AG04449 (cell line): ENCODE measurements at places on chromosomes 16 and 17.

- no peak for DNase-seq
These were observed 33.2 kb downstream of the CYB5D2 start for GRCh38 chr17:4175921-4176807.

DNA sequence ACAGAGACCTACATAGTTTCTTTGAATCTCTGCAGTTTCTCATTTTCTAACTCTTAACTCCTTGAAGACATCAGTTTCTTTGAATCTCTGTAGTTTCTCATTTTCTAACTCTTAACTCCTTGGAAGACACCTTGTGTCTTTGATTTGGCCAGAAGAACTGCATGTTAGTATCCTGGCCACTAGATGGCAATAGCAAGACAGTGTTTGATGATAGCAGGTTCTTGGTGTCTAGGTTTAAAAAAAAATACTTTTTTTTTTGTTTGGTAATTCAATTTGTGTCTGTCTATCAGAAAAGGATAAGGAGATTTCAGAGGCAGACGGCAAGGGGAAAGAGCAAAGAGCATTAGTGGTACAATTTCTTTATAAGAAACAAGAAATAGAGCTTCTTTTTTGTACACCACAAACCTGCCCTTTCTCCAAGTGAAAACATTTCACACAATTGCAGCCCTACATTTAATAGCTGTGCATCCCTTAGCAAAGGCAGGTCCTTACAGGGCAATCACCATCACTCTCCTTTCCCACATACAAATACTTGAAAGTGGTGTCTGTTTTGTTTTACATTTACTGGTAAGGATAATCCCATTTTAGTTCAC is 1324.9 kb upstream of the CDH8 start:
- peak; percentile 14 for DNase-seq

- no peak for DNase-seq
These were observed 19.9 kb downstream of the ZNF200 start for GRCh38 chr16:3214904-3215600.

GRCh38 chr16:69266334-69267063 is 44.7 kb upstream of the VPS4A start:
- DNase-seq = no peak

GRCh38 chr17:19370493-19370960 is 7.8 kb upstream of the MAPK7 start:
- DNase-seq = no peak

DNA sequence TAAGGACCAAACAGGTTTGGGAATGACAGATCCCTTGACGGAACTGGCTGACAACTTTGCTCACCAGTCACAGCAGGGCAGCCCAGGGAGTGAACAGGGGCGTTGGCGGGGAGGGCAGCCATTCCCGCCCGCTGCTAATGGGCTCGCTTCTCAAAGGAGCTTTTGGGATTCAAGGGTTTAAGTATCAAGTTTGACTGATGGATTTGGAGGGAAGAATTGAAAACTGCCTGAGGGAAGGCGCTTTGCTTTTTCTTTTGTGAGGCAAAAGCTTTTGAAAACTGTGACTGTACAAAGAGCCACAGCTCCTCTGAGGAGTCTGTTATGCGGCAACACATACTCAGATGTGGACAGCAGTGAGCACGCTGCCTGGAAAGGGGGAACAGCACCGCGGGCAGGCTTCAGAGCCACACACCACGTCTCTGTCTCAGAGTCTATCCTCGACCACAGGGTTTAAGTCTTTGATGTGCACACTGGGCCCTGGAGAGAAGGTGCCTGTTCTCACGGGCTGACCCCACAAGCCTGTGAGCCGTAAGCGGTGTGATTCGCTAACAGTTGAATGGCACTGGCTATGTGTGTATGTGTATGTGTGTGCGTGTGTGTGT is 79.9 kb upstream of the HSBP1 start:
- no peak for DNase-seq

DNA sequence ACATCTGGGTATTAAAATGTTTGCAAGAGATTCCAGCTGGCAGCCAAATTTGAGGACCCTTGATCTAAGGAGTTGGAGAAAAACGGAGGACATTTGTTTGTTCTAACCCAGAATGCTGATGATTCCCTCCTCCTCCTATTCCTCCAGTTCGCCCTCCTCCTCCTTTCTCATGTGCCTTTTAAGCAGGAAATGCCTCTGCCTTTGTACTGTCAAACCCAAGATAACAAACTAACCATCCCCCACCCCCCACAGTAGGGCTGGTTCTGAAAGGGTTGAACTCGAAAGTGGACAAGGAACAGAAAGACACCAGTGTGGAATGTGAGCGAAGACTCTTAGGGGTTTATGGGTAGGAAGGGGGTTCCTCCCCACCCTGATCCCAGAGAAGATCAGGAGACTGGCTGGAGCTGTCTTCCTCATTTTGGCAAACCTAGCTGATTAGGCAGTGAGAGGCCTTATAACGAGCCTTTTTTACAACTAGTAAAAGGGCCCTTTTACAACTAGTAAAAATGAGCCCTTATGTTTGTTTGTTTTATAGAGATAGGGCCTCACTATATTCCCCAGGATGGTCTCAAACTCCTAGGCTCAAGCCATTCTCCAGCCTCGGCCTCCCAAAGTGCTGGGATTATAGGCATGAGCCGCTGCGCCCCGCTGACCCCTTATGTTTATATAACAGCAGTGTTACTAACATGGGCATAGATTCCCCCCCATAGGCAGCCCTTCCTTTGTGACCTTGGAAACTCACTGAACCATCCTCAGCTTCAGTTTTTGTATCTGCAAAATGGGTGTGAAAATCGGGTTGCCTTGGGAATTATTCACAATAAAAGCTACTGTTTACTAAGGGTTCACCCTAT is 975 bp downstream of the CHD9 start:
- no peak for DNase-seq

- no peak for DNase-seq
These were observed 9.7 kb upstream of the BAHCC1 start for GRCh38 chr17:81385320-81386111.

- no peak for DNase-seq
These were observed 41.8 kb downstream of the NUP93 start for GRCh38 chr16:56771558-56772279.

DNA sequence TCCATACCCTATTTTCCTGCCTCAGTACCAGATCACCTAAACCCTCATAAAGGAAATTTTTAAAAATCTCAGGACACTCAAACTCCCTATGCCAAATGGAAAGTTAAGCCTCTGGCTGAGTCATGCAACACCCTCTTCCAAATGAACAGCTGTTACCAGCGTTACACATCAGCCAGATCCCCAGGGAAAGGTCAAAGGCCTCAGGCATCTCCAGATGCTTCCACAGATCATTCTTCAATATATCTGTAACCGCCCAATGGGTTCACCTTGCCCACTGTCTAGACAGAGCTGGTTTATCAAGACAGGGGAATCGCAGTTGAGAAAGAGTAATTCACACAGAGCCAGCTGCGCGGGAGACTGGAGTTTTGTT is 29.1 kb upstream of the SHCBP1 start:
- DNase-seq = no peak

GRCh38 chr17:19401321-19402010 is 9.6 kb upstream of the RNF112 start:
- DNase-seq = no peak

- DNase-seq = no peak
These were observed 140.2 kb upstream of the ADAMTS18 start for GRCh38 chr16:77574867-77575624.

GRCh38 chr17:29847527-29848400 is 82.3 kb downstream of the SSH2 start:
- DNase-seq = no peak

GRCh38 chr17:57257895-57258851 is 1.9 kb downstream of the MSI2 start:
- no peak for DNase-seq

- peak; percentile 38 for DNase-seq
These were observed at the start of gene LLGL1 for GRCh38 chr17:18225121-18225641. TSS of gene LLGL1 (plus strand) at chr17:18225635. CDS start at chr17:18225683, 48 bp downstream.

DNA sequence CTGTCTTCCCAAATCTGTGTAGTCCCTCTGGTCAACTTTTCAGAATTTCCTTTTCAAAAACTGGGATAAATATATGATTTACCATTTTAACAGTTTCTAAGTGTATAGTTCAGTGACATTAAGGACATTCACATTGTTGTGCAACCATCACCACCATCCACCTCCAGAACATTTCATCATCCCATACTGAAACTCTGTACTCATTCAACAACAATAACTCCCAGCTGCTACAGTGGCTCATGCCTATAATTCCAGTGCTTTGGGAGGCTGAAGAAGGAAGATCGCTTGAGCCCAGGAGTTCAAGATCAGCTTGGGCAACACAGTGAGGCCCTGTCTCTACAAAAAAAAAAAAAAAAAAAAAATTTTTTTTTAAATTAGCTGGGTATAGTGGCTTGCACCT is 131.0 kb downstream of the AATF start:
- DNase-seq = no peak

DNA sequence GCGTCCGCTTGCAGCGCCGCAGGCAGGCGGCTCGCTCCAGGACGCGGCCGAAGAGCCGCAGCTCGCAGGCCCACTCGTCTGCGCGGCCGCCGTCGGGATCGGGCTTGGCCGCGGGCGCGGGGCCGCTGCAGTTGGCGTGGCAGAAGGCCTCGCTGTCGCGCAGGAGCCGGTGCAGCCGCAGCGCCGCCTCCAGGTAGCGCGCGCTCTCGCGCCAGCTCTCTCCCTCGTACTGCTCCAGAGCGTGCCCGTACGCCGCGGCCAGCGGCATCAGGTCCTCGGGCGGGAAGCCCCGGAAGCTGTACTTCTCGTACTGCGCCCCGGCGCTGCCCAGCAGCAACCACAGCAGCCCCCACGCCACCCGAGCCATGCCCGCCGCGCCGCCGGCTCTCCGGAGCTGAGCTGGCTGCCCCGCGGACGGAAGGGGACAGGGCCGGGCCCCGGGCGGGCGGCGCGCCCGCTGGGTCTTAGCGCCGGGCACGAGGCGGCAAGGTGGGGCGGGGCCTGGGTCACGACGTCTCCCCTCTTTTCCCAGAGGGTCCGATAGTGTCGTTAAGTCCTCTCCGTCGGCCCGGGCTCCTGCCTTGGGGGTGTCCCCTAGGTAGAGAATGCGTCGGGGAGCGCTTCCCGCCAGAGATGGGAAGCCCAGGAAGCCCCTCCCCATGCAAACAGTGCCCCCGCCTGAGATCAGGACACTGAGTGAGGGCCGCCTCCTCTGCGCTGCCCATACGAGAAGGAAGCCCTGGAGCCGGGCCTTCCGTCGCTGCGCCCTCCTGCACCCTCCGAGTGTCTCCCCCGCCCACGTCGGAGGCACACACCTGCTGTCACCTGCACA is at the start of gene P3H4:
Gene P3H4, minus strand, starts transcription at position 401 of the 832 bp plus-strand sequence. Its CDS starts 34 bp downstream, at position 367.
- DNase-seq = no peak

GRCh38 chr17:2023692-2024571 is 1.2 kb downstream of the RTN4RL1 start:
- DNase-seq = no peak

GRCh38 chr17:40961591-40961990 is 5.2 kb downstream of the KRT39 start:
- no peak for DNase-seq
